ENCODE measurements at places on chromosomes 13 and 19. TPM values are rescaled to one million over a fixed set of nuclear protein-coding genes. Genes with fewer than 3 reads are reported as not detected.

- no peak for DNase-seq
These were observed 19.3 kb downstream of the ZSWIM4 start for GRCh38 chr19:13814550-13814949.

GRCh38 chr13:27570906-27571305 lies 49.4 kb downstream of the LNX2 start:
- no peak for DNase-seq

GRCh38 chr13:77583581-77583980 lies 48.1 kb downstream of the SCEL start:
- no peak for DNase-seq

DNA sequence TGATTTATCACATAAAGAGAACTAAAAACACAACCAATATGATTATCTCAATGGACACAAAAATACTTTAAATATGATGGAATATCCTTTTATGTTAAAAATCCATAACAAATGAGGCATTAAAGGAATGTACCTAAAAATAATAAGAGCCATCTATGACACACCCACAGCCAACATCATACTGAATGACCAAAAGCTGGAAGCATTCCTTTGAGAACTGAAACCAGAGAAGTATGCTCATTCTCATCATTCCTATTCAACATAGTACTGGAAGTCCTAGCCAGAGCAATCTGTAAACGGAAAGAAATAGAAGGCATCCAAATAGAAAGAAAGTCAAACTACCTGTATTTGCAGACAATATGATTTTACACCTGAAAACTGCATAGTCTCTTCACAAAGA lies 671.0 kb downstream of the SLITRK1 start:
- no peak for DNase-seq

DNA sequence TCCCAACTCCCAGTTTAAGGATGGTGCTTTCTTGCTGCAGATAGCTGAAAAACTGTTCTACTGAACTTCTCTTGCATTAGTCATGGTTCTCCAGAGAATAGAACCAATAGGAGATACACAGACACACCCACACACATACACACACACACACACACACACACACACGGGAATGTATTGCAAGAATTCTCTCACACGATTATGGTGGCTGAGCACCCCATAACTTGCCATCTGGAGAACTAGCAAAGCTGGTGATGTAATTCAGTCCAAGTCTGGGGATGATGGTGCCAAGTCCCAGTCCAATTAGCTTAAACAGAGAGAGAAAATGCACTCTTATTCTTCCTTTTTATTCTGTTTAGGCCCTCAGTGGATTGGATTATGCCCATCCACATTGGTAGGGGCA lies 643.9 kb downstream of the DIAPH3 start:
- no peak for DNase-seq

GRCh38 chr13:23777575-23777870 lies 111.7 kb downstream of the MIPEP start:
- DNase-seq: no peak

GRCh38 chr13:30332456-30333143 lies 25.2 kb upstream of the KATNAL1 start:
- no peak for DNase-seq

GRCh38 chr13:38766799-38767198 lies 79.9 kb downstream of the FREM2 start:
- DNase-seq: no peak

DNA sequence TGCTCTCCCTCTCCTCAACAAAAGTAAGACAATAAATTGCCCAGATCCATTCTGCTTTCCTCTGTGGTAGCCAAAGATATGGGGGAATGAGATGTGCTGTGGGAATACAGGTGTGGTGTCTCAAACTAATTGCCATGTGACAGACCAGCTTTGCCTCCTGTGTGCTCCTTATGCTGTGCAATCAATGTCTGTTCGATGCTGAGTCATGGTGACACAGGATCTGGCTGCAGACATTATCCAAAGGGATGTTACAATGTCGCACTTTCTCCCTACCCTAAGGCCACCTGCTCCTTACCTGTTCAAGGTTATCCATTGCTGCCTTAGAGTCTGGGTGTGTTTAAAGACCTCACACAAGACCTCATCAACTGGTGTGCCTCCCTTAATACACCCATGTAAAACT lies 32.5 kb downstream of the FGF14 start:
- no peak for DNase-seq

GRCh38 chr13:73945871-73946270 lies 188.3 kb downstream of the KLF12 start:
- DNase-seq: no peak

DNA sequence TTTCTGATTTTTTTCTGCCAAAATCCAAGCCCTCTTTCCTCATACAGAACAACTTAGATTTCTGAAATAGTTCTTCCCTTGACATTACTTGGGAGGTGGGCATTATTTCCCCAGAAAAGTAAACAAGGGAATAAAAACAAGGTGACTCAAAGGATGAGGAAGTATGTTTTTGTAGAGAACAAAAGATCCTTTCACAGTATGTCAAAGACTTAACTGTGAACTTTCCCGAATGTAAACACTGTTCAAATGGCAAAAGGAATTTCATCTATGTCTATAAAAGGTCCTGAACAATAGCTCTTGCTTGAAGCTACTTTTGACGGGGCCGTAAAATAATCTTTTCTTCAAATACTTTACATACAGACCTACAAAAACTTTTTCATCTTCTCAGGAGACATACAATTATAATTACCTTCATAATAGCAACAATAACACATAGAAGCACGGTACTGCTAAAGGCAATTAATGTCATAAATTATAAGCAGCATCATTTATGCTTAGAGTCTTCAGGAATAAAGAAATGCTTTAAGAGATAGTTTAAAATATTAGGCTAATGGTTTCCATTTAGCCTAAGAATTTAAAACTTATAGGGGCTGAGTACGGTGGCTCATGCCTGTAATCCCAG lies 191.1 kb downstream of the RGCC start:
- DNase-seq: no peak

The RDH8 gene
- not detected for total RNA-seq

The RSPH6A gene
- total RNA-seq: not detected

The OLFM2 gene
- 5.9 TPM for total RNA-seq

The USP12 gene
- 18.9 TPM for total RNA-seq

The THSD8 gene
- 2.0 TPM for total RNA-seq

The RTBDN gene
- 0.46 TPM for total RNA-seq

The SELENOV gene
- total RNA-seq: not detected
